Jurkat, Clone E6-1 (cell line): ENCODE measurements at places on chromosomes 16 and 17.

DNA sequence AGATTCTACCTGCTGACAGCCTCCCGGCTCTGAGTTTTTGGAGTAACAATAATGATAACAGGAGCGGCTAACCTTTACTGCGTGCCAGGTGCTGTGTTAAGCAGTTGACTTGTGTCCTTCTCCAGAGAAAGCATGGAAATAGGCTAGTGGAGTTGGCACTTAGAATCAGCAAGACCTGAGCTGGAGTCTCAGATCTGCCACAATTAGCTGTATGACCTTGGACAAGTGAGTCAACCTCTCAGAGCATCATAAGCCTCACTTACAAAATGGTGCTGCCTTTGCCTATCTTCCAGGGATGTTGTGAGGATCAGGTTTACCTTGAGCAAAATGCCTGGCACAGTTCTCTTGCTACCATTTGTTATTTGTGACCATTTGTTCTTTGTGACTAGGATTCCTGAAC lies 32.1 kb upstream of the TEX2 start:
- no peak for DNase-seq

DNA sequence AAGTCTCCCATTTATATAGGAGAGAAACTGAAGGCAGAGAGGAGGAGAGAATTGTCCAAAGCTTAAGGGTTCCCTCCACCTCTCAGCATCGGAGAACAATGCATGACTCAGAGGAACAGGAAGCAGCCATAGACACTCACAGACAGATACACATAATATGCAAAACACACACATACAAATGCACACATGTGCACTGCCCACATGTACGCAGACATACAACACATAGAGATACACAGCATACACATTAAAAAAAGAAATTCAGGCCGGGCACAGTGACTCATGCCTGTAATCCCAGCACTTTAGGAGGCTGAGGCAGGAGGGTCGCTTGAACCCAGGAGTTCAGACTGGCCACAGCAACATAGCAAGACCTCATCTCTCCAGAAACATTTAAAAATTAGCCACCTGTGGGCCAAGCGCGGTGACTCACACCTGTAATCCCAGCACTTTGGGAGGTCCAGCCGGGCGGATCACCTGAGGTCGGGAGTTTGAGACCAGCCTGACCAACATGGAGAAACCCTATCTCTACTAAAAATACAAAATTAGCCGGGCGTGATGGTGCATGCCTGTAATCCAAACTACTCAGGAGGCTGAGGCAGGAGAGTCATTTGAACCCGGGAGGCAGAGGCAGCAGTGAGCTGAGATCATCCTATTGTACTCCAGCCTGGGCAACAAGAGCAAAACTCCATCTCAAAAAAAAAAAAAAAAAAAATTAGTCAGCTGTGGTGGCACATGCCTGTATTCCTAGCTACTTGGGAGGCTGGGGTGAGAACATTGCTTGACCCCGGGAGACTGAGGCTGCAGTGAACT lies 11.3 kb downstream of the ERAL1 start:
- DNase-seq, result no peak

DNA sequence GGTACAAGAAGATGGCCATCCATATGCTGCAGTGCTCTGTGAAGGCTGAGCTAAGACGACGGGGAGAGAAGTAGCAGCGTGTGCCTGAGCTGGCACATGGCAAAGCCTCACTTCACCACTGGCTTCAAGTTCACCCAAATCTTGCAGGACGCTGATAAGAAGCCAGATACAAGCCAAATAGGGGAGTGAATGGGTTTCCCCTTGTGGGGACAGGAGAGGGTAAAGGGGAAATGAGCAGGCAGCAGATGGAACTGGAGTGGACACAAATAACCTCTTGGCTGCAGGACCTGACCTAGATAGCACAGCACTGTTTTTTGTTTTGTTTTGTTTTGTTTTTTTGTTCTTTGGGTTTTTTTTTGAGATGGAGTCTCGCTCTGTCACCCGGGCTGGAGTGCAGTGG lies 21.0 kb upstream of the PITPNA start:
- DNase-seq, result no peak

DNA sequence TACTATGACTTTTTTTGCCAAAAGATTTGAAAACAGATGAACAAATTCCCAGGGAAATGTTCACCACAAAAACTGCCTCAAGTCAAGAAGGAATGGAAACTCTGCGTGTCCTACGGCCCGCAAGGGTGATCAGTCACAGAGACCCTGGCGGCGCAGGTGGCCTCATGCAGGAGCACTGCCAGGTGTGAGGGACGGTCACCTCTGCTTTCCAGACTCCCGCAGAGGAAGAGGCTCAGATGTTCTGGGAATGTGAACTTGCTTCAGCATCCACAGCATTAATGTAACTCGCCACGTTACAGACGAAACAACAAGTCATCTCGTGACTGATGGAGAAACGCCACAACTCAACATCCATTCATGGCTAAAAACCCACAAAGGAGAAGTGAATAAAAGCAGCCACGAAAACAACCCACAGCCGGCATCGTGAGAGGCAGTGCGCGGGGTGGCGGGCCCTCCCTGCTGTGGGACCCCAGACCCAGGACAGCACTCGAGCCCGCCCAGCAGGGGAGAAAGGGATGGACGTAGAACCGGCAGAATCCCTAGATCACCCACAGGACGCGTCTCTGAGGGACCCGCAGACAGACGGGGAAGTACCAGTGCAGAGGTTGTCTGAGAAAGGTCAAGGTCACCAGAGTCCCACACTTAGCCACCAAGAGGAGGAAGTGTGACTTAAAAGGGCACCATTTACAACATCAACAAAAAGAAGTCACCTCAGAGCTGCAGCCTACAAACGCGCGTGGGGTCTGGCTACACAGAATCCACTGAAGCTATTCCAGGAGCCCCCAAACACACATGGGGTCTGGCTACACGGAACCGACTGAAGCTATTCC lies 76.9 kb upstream of the GNG13 start:
- DNase-seq, result no peak

GRCh38 chr16:49050607-49051006 lies 231.0 kb downstream of the CBLN1 start:
- DNase-seq, result no peak

DNA sequence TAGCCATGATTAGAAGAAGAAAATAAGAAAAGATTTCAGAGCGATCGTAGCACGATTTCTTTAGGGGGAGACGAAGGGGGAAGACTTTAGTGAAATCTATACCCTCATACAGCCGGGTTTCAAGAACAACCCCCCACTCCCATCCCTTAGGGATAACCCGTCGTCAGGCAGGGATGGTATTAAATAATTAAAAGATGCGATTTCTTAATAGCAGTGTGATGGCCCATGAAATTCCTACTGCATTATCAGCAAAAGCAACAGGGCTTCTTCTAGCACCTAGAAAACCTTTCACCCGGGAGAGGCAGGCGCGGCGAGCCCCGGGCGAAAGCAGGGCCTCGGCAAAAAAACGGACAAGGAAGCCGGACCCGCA lies 1.4 kb downstream of the CDH11 start:
- DNase-seq, result no peak

DNA sequence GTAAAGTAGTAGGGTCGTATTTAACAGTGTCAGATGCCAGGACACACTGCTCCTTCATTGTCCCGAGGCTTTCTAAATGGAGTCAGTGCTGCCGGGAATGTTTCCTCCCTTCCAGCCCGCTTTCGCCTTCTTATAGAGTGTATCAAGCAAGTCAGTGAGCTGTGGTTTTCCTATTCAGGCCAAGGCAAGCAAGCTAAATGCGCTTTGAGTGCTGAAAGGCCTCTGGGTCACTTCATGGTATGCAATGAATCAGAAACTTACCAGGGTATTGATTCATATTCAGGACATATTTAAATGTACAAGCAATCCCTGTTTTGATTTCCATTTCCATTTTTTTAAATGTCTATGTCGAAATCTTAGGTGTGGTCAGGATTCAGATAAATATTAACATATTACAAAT lies 327.9 kb upstream of the SOX9 start:
- DNase-seq, result no peak

DNA sequence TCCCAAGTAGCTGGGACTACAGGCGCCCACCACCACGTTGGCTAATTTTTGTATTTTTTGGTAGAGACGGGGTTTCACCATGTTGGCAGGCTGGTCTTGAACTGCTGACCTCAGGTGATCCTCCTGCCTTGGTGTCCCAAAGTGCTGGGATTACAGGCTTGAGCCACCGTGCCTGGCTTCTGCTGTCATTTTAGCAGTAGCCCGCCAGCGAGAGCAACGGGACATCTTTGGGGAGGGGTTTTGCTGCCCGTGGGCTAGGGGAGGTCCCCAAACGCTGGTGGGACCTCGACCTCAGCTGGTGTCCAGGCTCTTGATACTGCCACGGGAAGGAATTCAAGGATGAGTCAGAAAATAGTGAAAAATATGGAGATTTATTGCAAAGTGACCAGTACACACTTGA lies 108.1 kb upstream of the CACNG5 start:
- DNase-seq, result no peak

DNA sequence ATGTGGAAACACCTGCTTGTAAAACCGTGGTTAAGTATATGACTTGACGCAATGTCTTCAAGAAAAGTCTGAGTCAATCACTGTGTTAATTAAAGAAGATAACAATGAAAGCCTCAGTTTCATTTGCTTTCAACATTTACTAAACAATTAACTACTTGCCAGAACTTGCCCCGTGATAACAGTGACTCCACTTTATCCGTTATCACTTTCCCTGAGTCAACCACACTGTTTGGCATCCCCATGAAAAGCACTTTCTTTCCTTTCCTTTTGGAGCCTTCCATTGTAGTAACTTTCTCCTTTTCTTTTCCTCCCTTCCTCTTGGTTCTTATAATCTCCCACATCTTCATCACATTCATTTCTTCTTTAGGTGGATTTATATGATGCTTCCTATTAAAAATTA lies 435.1 kb upstream of the GOT2 start:
- DNase-seq, result no peak

DNA sequence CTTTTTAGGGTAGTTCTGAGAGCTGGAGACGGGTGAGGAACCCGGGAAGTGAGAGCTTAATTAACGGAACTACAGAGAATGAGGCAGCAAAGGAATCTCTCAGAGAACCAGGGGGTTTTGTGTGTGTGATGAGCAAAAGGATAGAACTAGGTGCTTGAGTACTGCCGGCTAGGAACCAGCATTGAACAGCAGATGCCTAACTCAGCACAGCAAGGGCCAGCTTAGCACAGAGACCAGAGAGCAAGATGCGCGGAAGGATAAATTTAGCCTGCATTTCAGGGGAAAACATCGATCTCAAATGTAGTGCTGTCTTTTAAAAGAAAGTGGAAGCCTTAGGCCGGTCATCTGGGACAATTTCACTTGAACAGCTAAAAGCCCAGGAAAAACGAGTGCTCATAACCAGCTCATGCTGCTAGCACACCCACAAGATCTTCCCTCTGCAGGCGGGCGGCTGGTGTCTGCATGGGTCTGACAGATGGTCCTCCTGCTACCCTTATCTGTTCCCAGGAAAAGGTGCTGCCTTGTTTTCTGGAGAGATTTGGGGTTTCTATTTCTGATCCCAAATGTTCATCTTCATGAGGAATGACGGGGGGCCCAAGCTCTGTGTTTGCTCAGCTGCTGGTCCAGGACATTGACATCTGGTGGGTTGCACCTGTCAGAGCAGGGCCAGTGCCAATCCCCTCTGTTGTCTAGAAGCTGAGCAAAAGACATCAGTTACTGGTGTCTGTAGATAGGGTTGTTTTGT lies 103.9 kb downstream of the SOCS1 start:
- no peak for DNase-seq

DNA sequence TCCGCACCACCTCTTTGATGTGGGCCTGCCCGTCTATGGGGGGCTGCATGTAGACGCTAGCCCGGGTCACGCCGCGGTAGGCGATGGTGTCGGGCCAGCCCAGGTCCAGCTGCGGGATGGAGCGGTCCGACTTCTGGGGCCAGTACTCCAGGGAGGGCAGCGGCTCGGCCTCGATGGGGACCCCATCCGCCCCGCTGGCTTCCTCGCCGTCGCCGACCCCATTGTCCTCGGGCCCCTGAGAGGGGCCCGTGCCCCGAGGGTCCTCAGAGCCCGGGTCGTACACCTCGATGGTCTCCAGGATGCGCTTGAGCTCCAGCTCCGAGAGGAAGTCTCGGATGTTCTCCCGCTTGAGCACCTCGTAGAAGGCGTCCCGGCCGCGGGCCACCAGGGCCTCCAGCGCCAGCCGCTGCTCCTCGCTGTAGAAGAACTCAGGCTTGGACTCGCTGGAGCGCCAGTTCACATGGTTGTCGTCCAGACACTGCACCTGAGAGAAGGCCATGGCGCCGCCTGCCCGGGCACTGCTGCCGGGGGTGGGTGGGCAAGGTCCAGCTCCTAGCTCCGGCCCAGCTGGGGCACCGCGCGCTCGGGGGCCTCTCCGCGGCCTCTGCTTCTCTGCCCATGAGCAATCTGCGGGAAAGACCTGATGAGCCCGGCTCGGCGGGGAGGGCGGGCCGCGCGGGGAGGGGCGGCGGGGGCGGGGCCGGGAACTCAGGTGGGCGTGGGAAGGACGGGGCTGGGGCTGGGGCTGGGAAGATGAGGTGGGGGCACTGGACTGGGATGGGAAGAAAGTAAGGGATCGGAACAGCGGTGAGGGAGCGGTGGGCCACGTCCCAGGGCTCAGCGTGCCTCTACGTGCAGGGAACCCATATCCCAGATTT lies 782 bp downstream of the FAM83G start:
- DNase-seq, result no peak

DNA sequence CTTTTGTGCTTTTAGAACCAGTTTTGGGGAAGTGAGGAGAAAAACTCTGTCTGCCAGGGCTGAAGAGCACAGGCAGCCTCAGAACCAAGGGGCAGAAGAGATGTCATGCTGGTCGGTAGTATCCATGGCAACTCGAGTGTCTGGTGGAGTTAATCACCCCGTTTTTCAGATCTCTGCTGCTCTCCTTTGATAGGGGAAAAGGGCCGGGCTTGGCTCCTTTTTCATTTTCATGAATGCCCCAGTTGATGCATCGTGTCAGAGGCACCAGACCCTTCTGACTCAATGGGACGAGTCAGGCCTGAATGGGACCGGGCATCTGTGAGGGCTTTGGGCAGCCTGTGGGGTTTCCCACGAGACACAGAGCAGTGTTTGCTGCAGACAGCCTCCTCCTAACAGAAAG lies 304.6 kb downstream of the ABCC12 start:
- no peak for DNase-seq

GRCh38 chr16:84553873-84554399 lies 49.5 kb upstream of the MEAK7 start:
- peak; percentile 95 for DNase-seq

DNA sequence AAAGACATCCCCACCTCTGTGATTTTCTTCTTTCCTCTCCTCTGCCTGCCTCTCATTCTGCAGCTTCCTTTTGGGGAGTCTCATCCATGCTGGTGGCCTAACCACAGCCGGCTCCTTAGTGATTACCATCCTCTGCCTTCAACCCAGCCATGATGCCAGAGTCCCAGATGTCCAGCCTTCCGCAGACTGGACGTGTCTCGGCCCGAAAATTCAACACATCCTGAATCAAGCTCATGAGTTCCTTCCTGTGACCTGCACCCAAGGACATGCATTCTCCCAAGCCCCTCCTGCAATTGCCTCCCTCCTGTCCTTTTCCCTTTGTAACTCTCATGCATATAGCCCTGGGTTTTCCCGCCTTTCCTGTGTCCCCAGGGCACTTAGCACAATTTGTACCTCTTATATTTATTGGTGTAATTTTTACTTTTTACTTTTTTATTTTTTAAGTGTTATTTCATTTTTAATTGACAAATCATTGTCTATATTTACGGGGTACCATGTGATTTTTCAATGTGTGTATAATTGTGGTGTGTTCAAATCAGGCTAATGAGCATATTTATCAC lies 1.2 kb upstream of the SLC13A5 start:
- no peak for DNase-seq
